ENCODE measurements at places on chromosomes 6 and 20.

DNA sequence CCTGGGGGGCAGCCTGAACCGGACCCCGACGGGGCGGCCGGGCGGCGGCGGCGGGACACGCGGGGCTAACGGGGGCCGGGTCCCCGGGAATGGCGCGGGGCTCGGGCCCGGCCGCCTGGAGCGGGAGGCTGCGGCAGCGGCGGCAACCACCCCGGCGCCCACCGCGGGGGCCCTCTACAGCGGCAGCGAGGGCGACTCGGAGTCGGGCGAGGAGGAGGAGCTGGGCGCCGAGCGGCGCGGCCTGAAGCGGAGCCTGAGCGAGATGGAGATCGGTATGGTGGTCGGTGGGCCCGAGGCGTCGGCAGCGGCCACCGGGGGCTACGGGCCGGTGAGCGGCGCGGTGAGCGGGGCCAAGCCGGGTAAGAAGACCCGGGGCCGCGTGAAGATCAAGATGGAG is 636 bp downstream of the SRF start:
- no peak for DNase-seq

- DNase-seq: no peak
Observed at GRCh38 chr6:12490904-12491571, 200.9 kb downstream of the EDN1 start.

DNA sequence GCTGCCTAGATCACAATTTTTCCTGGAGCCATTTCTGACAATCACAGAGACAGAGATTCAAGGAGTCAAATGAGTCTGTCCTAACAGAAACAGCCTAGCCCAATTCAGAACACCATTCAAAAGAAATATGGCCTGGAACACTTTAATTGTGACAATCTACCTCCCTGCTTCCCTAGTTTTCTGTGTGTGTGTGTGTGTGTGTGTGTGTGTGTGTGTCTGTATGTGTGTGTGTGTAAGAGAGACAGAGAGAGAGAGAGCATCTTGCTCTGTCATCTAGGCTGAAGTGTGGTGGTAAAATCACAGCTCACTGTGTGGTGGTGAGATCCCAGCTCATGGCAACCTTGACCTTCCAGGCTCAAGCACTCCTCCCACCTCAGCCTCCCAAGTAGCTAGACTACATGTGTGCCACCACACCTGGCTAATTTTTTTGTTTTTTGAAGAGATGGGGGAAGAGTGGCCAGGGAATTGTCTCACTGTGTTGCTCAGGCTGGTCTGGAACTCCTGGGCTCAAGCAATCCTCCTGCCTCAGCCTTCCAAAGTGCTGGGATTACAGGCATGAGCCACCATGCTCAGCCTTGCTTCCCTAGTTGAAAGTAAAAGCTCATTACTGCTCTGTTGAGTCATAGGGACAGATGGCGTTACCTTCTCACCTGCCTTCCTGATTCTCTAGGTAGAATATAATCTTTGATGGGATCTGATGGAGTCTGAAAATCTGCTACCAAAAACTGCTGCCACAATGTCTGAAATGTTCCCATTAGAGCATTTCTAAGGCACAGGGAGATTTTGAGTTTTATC is 89.6 kb upstream of the BEND6 start:
- DNase-seq: no peak

DNA sequence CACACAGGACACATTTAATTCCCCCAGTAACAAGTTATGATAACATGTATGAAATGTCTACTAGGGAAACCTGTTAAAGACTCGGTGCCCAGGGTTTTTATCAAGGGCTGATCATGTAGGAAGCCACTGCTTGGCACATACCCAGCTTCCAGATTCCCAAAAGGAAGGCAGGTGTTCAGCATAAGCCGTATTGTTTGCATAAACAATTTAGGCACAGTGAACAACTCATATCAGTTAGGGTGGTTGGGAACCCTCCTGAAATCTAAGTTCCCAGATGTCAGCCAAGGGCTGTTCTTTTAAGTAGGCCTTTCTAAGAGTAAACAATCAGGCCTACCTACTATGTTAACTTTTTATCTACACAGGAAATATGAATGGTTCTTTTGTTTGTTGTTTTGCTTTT is 74.1 kb downstream of the ASXL1 start:
- DNase-seq: no peak

- no peak for DNase-seq
Observed at GRCh38 chr6:136087986-136088385, 162.1 kb downstream of the MTFR2 start.

- no peak for DNase-seq
Observed at GRCh38 chr6:150491131-150491810, 108.4 kb upstream of the PLEKHG1 start.

DNA sequence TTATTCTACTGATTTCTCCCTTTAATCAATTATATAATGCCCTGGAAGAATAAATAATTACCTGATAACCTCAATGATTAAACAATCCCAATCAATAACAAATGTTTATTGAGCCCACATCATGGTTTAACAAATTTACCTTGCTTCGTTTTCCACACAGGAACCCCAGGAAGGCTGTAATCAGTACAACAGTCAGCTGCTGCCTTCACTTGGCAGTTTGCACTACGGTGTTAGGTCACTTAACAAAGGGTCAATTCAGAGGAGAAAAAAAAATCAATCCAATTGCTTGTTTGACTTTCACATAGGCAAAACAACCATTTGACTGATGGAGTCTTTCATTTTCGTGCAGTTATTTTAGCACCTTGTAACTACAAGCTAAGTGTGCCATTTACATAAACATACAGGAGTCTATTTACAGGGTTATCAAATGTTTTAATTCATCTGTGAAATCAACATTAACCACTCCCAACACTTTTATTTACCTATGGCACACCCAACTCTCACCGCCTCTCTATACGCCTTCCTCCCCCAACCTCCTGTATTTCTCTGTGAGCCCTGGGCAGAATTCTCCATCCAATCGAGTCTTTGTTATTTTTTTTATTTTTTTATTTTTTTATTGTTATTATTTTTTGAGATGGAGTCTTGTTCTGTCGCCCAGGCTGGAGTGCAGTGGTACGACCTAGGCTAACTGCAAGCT is 140.4 kb upstream of the TAB2 start:
- no peak for DNase-seq

GRCh38 chr20:64090165-64090564 is 6.0 kb upstream of the LKAAEAR1 start:
- no peak for DNase-seq

All from NCI-H187 (cell line).